ENCODE measurements at places on chromosomes 4 and X. TPM values are rescaled to one million over a fixed set of nuclear protein-coding genes. Genes with fewer than 3 reads are reported as not detected.
A peak's percentile ranks its signal among the peaks of the same experiment; 100 is the strongest.

- H3K27me3 ChIP-seq: no peaks in the 10 kb centered on the region
- no peak for DNase-seq
- H3K27ac ChIP-seq: no peak overlapping the region
These were observed 61.5 kb upstream of the AMOT start for GRCh38 chrX:112901869-112902725.

GRCh38 chrX:40729598-40730584 lies 5.5 kb downstream of the MED14 start:
- H3K27ac ChIP-seq: no peak overlapping the region
- no peak overlapping the region for H3K4me3 ChIP-seq
- no peak for DNase-seq
- H3K27me3 ChIP-seq: peaks cover 6% of the 10 kb centered on the region

DNA sequence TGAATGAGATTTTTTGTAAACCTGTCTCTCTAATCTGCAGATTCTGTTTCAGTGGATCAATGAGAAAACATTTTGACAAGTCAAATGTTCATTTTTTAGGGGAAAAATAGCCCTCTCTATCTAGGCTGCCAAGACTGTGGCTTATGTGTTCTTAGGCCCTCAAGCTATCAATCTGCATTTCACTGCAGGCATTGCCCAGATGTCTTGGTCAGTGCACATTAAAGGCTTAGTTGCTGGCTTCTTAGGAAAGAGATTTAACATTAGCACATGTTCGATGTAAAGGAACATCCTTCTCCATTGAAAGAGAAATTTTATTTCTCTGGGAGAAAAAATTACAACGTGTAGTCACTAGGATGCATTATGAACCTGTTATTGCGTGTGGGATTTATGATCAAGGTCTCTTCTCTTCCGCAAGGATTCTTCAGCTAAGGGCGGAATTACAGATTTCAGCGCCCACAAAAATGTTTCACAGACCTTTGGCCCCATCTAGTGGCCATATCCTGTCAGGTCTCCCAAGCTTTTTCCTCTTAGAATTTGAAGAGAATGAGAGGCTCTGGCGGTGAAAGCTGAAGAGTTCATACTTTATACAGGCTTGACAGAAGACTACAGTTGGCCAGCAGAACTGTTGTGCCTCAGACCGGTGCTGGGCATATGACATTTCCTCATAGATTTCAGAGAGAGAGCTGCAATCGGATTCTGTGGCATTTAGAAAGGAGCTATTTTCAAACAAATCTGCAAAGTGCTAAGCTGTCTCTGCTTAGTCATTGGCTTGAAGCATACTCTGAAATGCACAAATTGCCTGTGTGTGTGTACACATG lies 144.6 kb upstream of the NOCT start:
- no peaks in the 10 kb centered on the region for H3K4me1 ChIP-seq
- H3K36me3 ChIP-seq: no peaks in the 10 kb centered on the region
- no peaks in the 10 kb centered on the region for H3K27me3 ChIP-seq
- DNase-seq: peak; percentile 85
- no peak overlapping the region for H3K27ac ChIP-seq

Gene RASL11B
- 0.67 TPM for total RNA-seq

- no peak overlapping the region for H3K27ac ChIP-seq
- H3K4me1 ChIP-seq: no peaks in the 10 kb centered on the region
- H3K27me3 ChIP-seq: no peaks in the 10 kb centered on the region
- no peak for DNase-seq
- H3K4me3 ChIP-seq: no peak overlapping the region
These were observed 446.8 kb downstream of the ANKRD50 start for GRCh38 chr4:124265701-124266100.

Gene PDCL2
- not detected for total RNA-seq

Gene AREG
- not detected for total RNA-seq

DNA sequence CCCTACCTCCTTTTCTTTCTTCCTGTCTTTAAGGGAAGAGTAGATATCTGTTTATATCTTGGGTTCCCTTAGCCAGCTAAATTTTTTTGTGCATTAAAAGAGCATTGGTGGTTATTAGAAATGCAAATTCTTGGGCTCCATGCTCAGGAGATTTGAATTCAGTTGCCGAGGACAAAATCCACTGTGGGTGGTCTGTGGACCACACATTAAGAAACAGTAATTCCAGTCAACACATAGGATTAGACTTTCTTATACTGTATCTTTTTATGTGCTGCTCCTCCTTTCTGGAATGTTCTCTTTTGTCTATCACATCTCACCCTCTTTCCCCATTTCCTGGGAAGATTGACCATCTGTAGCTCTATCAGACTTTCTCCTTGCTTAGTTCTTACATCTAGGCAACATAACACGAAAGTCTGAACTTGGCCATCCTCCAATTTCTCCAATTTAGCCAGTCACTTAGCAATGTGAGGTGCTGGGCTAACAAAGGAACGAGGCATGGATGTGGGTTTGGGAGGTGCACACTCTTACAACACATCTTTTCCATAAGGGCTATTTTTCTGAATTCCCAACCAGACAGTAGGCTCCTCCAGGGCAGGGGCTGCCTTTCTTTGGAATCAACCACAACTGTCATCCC lies 5.3 kb upstream of the PDLIM3 start:
- H3K36me3 ChIP-seq: no peaks in the 10 kb centered on the region
- H3K27me3 ChIP-seq: peaks cover 37% of the 10 kb centered on the region
- DNase-seq: no peak
- no peaks in the 10 kb centered on the region for H3K4me1 ChIP-seq
- no peak overlapping the region for H3K4me3 ChIP-seq
- no peak overlapping the region for H3K27ac ChIP-seq

Gene HS6ST2
- 5.4 TPM for total RNA-seq

DNA sequence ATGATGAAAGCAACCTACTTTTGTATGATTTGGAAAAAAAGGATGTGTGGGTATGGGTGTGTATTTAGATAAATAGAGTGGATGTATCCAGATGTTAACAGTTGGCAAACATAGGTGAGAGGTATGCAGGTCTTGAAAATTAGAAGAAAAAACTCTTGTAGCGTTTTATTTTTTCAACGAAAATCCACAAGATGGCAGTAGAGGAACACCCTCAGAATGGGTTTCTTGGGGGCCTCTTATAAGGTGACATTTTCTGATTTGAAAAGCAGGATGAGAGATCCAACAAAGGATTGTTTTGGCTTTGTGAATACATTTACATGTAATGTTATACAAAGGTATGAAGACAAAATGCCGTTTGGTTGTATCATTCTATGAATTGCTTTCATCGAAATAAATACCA lies 68.3 kb downstream of the FMR1NB start:
- H3K4me3 ChIP-seq: no peak overlapping the region
- no peaks in the 10 kb centered on the region for H3K36me3 ChIP-seq
- peak; percentile 60 for DNase-seq
- no peak overlapping the region for H3K27ac ChIP-seq

GRCh38 chrX:31092970-31093638 lies 21.3 kb upstream of the FTHL17 start:
- H3K27ac ChIP-seq: no peak overlapping the region
- H3K4me3 ChIP-seq: no peak overlapping the region
- H3K27me3 ChIP-seq: no peaks in the 10 kb centered on the region
- no peak for DNase-seq

DNA sequence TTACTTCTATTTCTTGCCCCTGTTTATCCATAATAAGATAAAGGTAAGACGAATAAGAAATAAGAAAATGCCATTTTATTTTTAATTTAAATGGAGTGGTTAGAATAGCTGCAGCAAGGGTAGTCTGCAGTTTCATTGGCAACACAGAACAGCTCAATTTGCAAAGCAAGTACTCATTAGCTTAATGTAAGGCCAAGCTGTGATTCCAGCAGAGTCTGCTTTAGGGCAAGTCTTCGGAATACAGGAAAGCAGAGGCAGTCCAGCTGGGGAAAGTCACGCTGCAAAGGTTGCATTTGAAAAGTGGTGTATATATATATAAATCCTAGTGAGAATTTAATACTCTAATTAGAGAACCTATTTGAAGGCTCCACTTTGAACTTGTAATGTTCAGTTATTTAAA lies 59.0 kb downstream of the ANXA10 start:
- H3K27ac ChIP-seq: no peak overlapping the region
- no peak for DNase-seq
- H3K4me3 ChIP-seq: no peak overlapping the region
- H3K36me3 ChIP-seq: no peaks in the 10 kb centered on the region
- H3K4me1 ChIP-seq: no peaks in the 10 kb centered on the region

GRCh38 chr4:75898536-75898935 lies 3.7 kb downstream of the PPEF2 start:
- H3K4me1 ChIP-seq: no peaks in the 10 kb centered on the region
- no peak for DNase-seq
- H3K27ac ChIP-seq: no peak overlapping the region

DNA sequence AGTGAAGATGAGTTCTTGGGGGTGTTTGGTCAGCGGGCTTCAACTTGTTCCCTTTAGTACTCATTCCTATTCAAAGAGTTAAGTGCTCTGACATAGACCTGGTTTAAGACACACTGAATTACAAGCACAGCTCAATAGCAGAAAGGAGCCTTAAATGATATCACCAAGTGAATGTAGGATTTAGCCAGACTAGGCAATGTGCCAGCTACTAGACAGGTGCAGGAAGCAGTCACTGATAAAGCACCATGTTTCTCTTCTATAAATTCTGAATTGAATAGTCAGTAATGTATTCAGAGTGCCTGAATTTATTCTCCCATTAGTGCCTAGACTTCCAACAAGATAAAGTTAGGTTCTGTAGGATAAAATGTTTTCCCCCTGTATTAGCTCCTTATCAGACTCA lies 63.6 kb downstream of the ASB9 start:
- H3K4me1 ChIP-seq: no peaks in the 10 kb centered on the region
- H3K27ac ChIP-seq: no peak overlapping the region
- H3K27me3 ChIP-seq: no peaks in the 10 kb centered on the region

DNA sequence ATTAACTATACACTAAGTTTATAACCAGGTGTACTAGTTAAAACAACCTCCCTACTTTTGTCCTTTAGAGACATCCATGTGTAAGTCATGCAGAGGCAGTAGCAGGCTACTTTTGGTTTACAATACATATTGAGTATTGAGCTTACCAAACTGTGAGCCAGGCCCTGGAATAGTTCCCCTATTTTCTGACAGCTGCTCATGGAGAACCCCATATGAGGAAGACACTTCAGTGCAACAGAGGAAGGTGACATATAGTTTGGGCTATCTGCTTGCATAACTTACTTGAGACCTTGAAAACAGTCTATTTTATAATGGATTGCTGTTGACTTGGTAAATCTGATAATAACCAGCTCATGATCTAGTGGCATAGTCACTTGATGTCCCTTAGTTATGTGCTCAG lies 190.5 kb downstream of the SH3BGRL start:
- no peaks in the 10 kb centered on the region for H3K27me3 ChIP-seq
- H3K4me3 ChIP-seq: no peak overlapping the region
- H3K36me3 ChIP-seq: no peaks in the 10 kb centered on the region
- no peak overlapping the region for H3K27ac ChIP-seq
- H3K4me1 ChIP-seq: no peaks in the 10 kb centered on the region
- no peak for DNase-seq

DNA sequence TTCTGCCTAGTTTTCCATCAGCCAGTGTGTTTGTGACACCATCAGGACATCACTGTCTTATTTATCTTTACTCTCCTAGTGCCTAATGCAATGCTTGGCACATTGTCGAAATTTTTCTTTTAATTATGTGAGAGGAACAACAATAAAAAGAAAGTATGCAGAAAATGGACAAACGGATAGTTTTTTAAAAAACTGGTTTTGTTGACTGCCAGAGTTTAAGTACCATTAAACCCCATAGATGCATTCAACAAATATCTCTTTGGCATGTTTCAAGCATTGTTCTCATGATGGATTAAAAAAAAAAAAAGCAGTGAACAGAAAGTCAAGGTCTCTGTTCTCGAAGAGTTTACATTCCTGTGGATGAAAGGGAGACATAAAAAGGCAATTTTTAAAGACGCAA lies 398.4 kb downstream of the PPP3CA start:
- H3K27me3 ChIP-seq: no peaks in the 10 kb centered on the region
- H3K4me3 ChIP-seq: no peak overlapping the region
- no peak overlapping the region for H3K27ac ChIP-seq
- DNase-seq: no peak

DNA sequence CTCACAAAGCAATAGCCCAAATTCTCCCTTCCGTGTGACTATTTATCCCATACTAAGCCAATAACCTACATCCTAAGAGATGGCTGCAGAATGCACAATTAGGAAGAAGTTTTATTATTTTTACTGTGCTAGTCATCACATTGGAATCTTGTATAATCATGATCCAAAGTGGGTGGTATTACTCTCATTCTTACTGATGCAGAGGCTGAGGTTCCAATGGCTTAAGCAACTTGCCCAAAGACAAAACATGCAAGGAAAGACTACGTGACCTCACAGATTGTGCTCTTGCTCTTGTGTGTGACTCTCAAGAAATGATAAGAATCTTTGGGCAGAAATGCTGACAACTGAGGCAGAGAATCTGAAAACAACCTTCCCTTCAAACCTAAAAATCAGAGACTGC lies 212.2 kb downstream of the LDB2 start:
- no peak overlapping the region for H3K4me3 ChIP-seq
- DNase-seq: peak; percentile 81
- H3K4me1 ChIP-seq: peaks cover 93% of the 10 kb centered on the region
- H3K36me3 ChIP-seq: no peaks in the 10 kb centered on the region
- H3K27me3 ChIP-seq: no peaks in the 10 kb centered on the region
- H3K27ac ChIP-seq: peak overlapping the region; percentile 59

DNA sequence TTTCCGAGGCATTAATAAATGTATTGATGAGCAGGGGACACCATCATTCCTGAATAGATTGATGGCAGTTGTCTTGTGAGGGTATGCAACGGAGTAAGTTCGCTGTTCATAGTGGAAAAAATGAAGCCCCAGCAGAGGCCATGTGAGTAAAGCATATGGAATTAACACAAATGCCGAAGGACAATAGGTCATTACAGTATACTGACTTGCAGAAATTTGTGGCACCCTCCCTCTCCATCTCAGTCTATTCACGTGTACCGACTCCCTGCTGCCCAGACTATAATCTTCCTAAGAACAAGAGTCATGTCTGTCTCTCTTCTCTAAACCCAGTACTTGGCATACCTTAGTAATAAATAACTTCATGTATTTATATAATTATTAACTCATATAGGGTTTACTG lies 47.1 kb upstream of the PCDH10 start:
- no peaks in the 10 kb centered on the region for H3K27me3 ChIP-seq
- no peaks in the 10 kb centered on the region for H3K36me3 ChIP-seq
- H3K4me3 ChIP-seq: no peak overlapping the region
- H3K4me1 ChIP-seq: no peaks in the 10 kb centered on the region
- no peak for DNase-seq
- H3K27ac ChIP-seq: no peak overlapping the region

- no peaks in the 10 kb centered on the region for H3K4me1 ChIP-seq
- no peak overlapping the region for H3K27ac ChIP-seq
- no peak overlapping the region for H3K4me3 ChIP-seq
- no peaks in the 10 kb centered on the region for H3K36me3 ChIP-seq
These were observed 98.3 kb downstream of the GK start for GRCh38 chrX:30751497-30751896.

- H3K36me3 ChIP-seq: no peaks in the 10 kb centered on the region
- no peaks in the 10 kb centered on the region for H3K27me3 ChIP-seq
- no peak overlapping the region for H3K4me3 ChIP-seq
- H3K4me1 ChIP-seq: peaks cover 10% of the 10 kb centered on the region
These were observed 306.9 kb upstream of the SLIT2 start for GRCh38 chr4:19944806-19945205.

GRCh38 chr4:145936997-145937901 lies 1.4 kb downstream of the ZNF827 start:
- H3K27ac ChIP-seq: peak overlapping the region; percentile 87
- H3K36me3 ChIP-seq: no peaks in the 10 kb centered on the region
- H3K4me3 ChIP-seq: peak overlapping the region; percentile 87

GRCh38 chrX:150736475-150736874 lies 43.3 kb downstream of the MTMR1 start:
- H3K4me1 ChIP-seq: no peaks in the 10 kb centered on the region
- H3K4me3 ChIP-seq: no peak overlapping the region
- no peak for DNase-seq
- no peaks in the 10 kb centered on the region for H3K27me3 ChIP-seq
- H3K36me3 ChIP-seq: peaks cover 26% of the 10 kb centered on the region
- H3K27ac ChIP-seq: no peak overlapping the region
